ENCODE measurements at places on chromosomes 11 and 22.
A peak's percentile ranks its signal among the peaks of the same experiment; 100 is the strongest.

GRCh38 chr22:49598338-49598737, 229.3 kb downstream of the BRD1 start:
- DNase-seq: no peak

- no peak for DNase-seq
Observed at GRCh38 chr22:24954114-24954463, 1.6 kb downstream of the KIAA1671 start.

DNA sequence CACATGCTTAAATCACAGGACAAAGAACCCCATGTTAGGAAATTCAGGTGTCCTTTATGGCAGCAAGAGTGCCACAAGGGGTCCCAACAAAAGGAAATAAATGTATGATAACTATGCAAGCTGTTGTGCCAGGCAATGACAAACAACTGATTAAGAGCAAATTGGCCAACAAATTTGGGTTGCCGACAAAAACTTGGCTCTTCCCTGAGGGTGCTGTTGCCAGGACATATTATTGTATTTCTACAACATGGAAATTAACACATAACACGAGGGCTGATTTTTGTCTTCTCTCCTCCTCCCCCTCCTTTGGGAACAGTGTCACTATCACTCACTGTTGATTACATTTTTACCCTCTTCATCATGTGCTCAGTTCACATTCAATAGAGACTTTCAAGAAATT, 56.0 kb downstream of the LRRC4C start:
- DNase-seq: no peak

GRCh38 chr11:121352251-121352891, 59.8 kb downstream of the SC5D start:
- no peak for DNase-seq

DNA sequence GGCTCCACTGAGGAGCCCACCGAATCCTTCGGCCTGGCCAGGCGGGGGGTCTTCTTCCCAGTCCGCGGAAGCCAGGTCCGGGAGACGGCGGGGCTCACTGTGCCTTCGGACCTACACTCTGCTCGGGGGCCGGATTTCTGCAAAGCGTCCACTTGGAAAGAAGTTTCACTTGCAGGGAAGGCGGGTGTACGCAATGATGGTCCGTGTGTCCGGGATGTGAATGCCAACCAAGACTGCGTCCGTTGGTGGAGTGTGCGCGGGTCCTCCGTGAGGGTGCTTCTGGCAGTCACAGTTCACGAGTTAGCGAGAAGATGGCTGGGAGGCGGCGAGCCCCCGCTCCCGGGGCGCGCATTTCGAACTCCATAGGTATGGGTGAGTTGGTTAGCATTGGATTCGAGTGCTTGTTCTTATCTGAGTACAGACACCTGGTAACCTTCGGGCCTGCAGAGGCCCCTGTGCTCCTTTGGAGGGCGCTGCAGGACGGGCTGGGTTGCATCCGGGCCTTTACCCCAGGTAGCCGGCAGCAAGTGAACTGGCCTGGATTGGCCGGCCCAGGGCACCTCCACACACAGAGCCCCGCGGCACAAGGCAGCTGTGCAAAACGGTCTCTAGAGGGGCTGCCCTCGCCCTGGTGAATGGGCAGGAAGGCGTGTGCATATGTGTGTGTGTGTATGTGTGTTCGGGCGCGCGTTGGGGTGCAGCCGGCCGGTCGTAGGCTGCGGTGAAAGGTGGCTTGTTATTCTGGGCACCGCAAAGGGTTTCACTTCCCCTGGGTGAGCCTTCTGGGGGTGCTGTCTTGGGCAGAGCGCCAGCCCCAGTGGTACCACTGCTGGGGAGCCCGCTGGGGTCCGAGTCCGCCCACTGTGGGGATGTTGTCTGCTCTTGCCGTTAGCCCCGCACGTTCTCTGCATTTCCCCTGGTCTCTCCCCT, 13.3 kb upstream of the CYP2R1 start:
- DNase-seq: peak; percentile 40

DNA sequence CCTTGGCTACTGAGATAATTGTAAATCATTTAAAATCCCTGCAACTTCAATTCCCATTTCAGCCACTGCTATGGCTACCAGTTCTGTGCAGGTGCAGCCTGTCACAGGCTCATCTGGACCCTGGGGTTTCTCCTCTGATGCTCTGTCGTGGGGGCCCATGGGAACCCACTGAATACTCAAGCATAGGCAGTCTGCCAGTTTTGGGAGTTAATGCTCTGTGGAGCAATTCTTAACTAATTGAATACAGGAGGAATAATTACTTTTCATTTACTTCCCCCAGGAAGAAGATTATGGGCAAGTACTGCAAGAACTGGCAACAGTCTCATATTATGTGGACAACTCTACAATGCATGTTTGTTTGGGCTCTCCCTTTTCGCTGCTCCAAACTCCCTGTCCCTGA, 25.9 kb downstream of the OR51E2 start:
- no peak for DNase-seq

DNA sequence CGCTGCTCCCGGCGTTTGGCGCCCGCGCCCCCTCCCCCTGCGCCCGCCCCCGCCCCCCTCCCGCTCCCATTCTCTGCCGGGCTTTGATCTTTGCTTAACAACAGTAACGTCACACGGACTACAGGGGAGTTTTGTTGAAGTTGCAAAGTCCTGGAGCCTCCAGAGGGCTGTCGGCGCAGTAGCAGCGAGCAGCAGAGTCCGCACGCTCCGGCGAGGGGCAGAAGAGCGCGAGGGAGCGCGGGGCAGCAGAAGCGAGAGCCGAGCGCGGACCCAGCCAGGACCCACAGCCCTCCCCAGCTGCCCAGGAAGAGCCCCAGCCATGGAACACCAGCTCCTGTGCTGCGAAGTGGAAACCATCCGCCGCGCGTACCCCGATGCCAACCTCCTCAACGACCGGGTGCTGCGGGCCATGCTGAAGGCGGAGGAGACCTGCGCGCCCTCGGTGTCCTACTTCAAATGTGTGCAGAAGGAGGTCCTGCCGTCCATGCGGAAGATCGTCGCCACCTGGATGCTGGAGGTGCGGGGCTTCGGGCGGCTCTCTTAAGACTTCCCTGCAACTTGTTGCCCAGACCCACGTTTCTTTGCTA, at the start of gene CCND1:
TSS of gene CCND1 (plus strand) at position 162 of the 587 bp plus-strand sequence. CDS start at position 320, 158 bp downstream.
- no peak for DNase-seq

GRCh38 chr11:35934981-35935380, 8.9 kb upstream of the LDLRAD3 start:
- DNase-seq: no peak

- no peak for DNase-seq
Observed at GRCh38 chr22:44247346-44247745, 65.4 kb downstream of the SHISAL1 start.

GRCh38 chr11:131042041-131042390, 125.7 kb upstream of the SNX19 start:
- DNase-seq: no peak

DNA sequence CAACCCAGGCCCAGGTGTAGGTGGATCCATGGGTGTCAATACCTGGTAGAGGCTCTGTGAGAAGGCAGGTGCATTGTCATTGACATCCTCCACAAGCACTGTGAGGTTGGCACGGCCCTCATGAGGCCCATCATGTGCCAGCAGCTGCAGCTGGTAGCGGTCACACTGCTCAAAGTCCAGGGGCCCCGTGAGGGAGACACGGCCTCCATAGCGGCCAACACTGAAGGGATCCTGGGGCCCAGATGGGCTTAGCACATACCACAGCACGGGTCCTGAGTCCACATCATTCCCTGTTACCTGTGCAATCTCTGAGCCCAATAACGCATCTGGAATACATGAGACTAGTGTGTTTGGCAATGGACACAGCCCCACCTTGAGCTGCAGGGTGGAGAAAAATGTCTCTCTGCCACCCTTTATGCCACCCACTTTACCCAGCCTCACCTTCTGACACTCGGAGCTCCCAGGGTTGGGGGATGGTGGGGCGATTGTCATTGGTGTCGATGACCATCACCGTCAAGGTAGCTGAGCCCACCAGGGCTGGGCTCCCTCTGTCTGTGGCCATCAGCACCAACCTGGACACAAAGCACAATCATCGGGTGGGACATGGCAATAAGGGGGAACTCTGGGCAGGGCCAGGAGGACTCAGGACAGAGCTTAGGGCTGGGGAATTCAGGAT, 6.1 kb upstream of the TPP1 start:
- DNase-seq: no peak

DNA sequence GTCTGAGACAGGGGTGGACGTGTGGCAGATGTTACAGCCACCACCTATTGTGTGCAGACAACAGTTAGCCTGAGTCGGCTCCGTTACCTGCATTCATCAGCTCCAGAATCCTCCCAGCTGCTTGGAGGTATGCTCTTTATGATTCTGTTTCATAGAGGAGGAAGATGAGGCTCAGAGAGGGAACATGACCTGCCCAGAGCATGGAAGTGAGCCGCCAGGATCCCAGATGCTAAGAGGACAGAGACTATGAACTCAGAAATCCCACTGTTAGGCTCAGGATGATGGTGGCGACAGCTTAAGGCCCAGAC, 1.5 kb downstream of the EMID1 start:
- no peak for DNase-seq

- DNase-seq: no peak
Observed at GRCh38 chr11:1281974-1282365, 27.5 kb downstream of the TOLLIP start.

GRCh38 chr11:118054712-118055640, 21.9 kb upstream of the TMPRSS4 start:
- no peak for DNase-seq

DNA sequence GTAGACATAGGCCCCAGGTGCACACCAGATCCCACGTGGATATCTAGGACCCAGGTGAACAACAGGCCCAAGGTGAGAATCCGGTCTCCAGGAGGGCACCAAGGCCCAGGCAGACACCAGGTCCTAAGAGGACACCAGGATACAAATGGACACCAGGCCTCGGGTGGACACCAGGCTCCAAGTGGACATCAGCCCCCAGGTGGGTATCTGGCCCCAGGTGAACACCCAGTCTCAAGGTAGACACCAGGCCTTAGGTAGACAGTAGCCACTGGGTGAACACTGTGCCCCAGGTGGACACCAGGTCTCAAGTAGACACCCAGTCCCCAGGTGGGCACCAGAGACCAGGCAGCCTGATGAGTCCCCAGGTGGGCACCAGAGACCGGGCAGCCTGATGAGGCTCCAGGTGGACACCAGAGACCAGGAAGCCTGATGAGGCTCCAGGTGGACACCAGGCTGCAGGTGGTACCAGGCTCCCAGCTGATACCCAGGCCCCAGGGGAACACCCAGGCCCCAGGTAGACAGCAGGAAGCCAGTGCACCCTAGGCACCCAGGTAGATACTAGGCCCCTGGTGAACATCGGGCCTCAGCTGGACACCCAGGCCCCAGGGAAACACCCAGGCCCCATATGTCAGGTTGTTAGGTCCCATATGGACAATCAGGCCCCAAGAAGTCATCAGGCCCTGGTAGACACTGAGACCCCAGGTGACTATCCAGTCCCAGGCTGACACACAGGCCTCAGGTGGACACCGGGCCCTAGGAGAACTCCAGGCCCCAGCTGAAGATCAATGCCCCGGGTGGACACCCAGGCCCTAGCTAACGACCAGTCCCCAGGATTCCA, 55.1 kb upstream of the SEPTIN5 start:
- no peak for DNase-seq

GRCh38 chr11:68584097-68584496, 100.2 kb upstream of the GAL start:
- DNase-seq: peak; percentile 8

Measured in stimulated activated CD8-positive, alpha-beta memory T cell treated with anti-CD3 and anti-CD28 coated beads, Interleukin-7, amount 100 ng/mL, for 1 hour (primary cell).